MCF 10A (cell line): ENCODE measurements at places on chromosomes 16 and 17. TPM values are rescaled to one million over a fixed set of nuclear protein-coding genes. Genes with fewer than 3 reads are reported as not detected.

GRCh38 chr17:37067555-37068111 lies 118.9 kb downstream of the AATF start:
- DNase-seq, result peak; percentile 90

GPRC5B gene
- not detected in 2 replicates for total RNA-seq

ZMYND15 gene
- 1.3 and 1.8 TPM in 2 replicates for total RNA-seq

DNA sequence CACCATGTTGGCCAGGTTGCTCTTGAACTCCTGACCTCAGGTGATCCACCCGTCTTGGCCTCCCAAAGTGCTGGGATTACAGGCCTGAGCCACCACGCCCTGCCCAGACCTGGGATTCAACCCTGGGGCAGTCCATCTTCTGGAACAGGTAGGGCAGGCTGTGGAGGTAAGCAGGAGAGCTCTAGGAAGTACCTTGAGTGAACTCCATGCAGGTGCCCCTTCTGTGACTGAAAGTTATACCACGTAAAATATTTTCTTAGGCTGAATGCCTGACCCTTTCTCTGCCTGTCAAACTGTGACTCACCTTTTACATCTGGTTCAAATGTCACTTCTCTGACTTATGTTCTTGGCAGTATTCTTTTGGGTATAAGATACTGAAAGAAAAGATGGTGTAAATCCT lies 86.7 kb upstream of the ELAC2 start:
- peak; percentile 8 for DNase-seq

CASKIN1 gene
- total RNA-seq, result 0.10 and 0.14 TPM in 2 replicates

GRCh38 chr17:56830726-56831368 lies 2.9 kb downstream of the C17orf67 start:
- no peak for DNase-seq

- DNase-seq, result no peak
Measured at GRCh38 chr16:57577214-57577613, 34.8 kb downstream of the ADGRG5 start.

MAP3K3 gene
- 12.8 and 13.8 TPM in 2 replicates for total RNA-seq

MYH2 gene
- not detected in 2 replicates for total RNA-seq

DNA sequence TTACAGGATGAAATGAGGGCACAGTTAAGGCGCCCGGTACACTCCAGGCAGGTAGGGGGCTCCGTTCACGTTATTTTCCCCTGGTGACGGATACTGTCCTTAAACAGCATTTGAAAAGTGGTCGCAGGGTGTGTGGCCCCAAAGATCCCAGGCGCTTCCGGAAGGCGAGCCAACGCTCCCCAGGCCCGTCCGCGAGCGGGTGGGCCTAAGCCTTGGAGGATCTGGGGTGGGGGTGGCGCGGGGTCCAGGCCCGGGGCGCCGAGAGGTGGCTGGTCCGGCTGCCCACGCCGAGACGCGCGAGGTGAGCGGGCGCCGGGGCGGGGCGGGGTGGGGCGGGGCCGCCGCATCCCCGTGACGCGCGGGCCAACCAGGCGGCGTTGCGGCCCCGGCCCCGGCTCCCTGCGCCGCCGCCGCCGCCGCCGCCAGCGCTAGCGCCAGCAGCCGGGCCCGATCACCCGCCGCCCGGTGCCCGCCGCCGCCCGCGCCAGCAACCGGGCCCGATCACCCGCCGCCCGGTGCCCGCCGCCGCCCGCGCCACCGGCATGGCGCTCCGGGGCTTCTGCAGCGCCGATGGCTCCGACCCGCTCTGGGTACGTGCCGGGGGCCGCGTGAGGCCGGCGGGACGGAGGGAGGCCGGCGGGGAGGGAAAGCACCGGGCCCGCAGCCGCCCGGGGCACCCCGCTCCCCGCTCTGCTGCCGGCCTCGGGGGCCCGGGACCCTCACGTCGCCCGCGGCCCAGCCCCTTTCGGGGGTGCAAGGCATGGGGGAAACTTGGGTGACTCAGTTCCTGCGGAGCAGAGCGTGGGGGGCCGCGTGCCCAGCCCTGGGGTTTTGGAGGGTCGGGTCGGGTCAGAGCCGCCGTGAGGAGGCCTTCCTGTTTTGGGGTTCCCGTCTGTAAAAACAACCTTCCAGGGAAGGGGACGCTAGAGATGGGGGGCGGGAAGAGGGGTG lies at the start of gene ABCC1:
ABCC1 (plus strand) TSS at position 407 of the 951 bp plus-strand sequence; CDS start at position 543, 136 bp downstream.
- no peak for DNase-seq

- DNase-seq, result peak; percentile 78
Measured at GRCh38 chr16:81901484-81901883, 109.8 kb downstream of the SDR42E1 start.

WSCD1 gene
- 0.44 TPM in 1 of 2 replicates, not detected in the other for total RNA-seq

DNA sequence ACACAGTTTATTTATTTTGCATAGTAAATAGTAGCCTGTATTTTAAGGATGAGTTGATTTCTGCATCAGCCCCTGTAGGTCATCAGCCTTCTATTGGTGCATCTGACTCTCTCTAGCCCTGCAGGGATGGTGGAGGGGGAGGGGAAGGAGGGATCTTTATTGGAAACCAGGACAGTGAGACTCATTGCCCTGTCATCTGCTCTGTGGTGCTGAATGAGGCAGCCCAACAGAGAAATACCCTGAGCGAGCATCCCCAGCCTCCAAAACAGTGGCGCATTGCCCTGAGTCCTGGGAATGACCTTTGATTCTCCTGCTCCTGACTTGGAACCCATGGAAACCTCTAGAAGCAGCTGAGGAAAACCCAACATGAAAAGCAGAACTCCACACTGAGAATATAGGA lies 45.5 kb upstream of the STH start:
- DNase-seq, result no peak

PPY gene
- total RNA-seq, result not detected in 2 replicates

DNA sequence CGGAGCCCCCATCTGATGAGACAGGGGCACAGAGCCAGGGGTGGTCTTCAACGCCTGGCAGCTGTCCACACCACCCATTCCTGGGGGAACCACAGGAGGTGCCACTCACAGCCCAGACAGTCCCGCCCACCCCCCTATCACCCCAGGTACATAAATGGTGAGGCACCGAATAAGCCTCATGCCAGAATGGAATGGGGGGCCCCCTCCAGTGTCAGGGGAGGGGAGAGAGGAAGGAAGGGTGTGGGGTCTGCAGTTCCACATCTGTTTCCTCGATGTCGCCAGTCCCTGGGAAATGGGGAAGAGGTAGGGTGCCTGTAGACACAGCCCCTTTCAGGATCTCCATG lies 1.7 kb downstream of the TMC6 start:
- DNase-seq, result no peak

DNA sequence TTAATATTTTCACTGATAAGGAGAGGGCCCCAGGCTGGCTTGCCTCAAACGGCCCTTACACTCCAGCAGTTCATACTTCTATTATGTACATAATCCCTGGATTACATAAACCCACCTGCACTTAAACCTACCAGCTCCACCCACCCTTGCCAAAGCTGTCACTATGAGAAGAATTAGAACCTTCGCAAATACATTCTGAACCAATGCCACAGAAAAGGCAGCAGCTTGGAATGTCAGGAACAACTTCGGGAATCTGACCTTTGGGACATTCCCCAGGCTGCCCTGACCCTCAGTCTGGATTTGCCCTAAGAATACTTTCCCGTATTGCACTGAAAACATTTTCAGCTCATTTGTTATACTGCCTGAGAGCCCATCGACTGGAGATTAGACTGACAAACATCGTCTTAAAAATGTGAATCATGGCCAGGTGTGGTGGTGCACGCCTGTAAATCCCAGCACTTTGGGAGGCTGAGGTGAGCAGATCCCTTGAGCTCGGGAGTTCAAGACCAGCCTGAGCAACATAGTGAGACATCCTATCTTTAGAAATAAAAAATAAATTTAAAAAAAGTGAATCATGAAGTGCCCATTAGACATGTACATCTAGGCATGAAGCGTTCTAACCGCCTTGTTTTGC lies 21.0 kb upstream of the SEC14L1 start:
- DNase-seq, result no peak

GRCh38 chr16:85857406-85857805 lies 41.6 kb upstream of the IRF8 start:
- no peak for DNase-seq

DNA sequence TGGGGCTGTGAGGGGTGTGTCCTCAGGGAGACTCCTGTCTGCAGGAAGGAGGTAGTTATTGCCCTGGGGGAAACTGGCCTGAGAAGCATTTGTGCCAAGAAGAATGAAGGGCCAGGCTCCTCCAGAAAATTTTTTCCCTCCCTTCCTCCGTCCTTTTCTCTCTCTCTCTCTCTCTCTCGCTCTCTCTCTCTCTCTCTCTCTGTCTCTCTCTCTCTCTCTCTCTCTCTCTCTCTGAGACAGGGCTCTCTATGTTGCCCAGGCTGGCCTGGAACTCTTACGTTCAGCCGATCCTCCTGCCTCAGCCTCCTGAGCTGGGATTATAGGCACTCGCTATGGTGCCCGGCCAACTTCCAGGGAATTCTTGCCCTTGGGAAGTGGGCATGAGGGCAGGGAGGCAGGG lies 11.5 kb downstream of the CD300E start:
- DNase-seq, result no peak

DNA sequence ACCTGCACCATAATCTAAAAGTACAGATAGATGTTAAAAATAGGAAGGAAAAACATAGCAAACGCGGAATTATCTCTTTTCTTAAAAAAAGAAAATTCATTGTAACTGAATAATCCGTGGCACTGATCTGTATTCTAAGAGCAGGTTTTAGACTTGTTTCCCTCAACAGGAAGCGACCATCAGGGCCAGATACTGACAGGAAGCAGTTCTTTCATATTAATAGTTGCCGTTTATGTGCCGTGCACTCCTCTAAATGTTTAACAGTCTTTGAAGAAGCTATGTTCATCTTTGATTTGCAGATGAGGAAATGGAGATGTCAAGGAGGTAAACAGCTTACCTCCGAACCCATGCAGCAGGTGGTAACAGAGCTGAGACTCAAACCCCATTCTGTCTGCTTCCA lies 23.6 kb downstream of the DYNLRB2 start:
- no peak for DNase-seq

DNA sequence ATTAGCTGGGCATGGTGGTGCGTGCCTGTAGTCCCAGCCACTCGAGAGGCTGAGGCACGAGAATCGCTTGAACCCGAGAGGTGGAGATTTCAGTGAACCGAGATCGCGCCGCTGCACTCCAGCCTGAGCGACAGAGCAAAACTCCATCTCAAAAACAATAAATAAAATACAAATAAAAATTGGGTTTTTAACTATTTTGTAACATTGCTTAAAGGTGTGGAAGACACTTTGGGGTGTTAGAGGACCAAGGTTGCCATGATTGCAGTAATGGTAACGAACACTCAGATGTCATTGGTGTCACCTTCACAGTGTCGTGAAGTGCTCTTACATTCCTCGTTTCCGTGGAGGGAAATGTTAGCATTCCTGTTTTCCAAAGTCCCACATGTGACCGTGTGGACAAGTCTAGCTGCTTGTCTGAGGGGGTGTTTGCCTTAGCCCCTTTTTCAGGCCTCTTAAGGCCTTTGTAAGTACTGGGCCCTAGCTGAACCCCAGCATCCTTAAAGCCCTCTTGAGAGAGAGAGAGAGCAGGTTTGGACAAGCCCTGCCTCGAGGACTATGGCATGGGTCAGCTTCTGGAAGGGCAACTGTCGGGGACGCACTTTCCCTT lies 8.6 kb downstream of the C16orf96 start:
- no peak for DNase-seq

- no peak for DNase-seq
Measured at GRCh38 chr17:82232322-82232820, 3.5 kb downstream of the SLC16A3 start.

GRCh38 chr16:48323783-48324775 lies 61.1 kb downstream of the SIAH1 start:
- DNase-seq, result no peak

ODAD4 gene
- total RNA-seq, result 0.96 and 1.3 TPM in 2 replicates

- DNase-seq, result no peak
Measured at GRCh38 chr16:73279451-73279850, 231.5 kb upstream of the ZFHX3 start.

DNA sequence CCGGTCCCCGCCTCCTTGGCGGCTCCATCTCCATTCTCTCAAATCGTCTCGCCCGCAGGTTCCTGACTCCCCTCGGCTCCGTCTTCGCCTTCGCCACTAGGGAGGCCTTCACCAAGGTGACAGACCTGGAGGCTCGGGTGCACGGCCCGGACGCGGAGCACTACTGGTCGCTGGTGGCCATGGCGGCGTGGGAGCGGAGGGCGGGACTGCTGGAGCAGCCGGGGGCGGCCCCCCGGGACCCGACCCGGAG lies 862 bp downstream of the GLTPD2 start:
- DNase-seq, result no peak

- no peak for DNase-seq
Measured at GRCh38 chr16:15708096-15708495, 58.1 kb downstream of the NDE1 start.

- DNase-seq, result peak; percentile 24
Measured at GRCh38 chr17:4365628-4366326, 698 bp downstream of the UBE2G1 start.

GRAPL gene
- total RNA-seq, result not detected in 2 replicates

SEPTIN12 gene
- not detected in 2 replicates for total RNA-seq

EVPL gene
- total RNA-seq, result 7.7 and 8.1 TPM in 2 replicates

GRCh38 chr16:57788252-57788841 lies 13.9 kb downstream of the KIFC3 start:
- no peak for DNase-seq

PDILT gene
- total RNA-seq, result not detected in 2 replicates

DNA sequence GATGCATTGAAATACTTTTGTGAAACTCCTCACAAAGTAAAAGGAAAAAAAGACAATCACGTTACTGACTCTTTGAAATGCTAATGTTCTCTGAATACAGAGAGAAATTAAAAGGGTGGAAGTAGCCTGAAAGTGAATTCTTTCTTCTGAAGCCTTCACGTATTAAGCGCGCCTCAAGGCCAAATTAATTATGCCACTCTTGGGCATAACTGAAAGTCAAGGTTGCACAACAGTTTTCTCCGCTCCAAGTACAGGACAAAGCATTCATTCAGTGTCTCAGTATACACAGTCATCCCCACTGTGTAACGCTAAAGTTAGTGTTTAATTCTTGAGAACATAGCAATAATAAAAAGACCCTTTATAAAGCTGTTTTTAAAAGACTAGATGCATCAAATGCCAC lies 21.5 kb downstream of the PARN start:
- DNase-seq, result no peak

- no peak for DNase-seq
Measured at GRCh38 chr16:79287424-79287917, 313.1 kb downstream of the MAF start.

- no peak for DNase-seq
Measured at GRCh38 chr16:19006446-19007315, 22.9 kb downstream of the TMC7 start.
